ENCODE measurements at places on chromosomes 2 and 18.
A peak's percentile ranks its signal among the peaks of the same experiment; 100 is the strongest.

- no peak for DNase-seq
Measured at GRCh38 chr2:100272841-100273329, 49.4 kb downstream of the LONRF2 start.

DNA sequence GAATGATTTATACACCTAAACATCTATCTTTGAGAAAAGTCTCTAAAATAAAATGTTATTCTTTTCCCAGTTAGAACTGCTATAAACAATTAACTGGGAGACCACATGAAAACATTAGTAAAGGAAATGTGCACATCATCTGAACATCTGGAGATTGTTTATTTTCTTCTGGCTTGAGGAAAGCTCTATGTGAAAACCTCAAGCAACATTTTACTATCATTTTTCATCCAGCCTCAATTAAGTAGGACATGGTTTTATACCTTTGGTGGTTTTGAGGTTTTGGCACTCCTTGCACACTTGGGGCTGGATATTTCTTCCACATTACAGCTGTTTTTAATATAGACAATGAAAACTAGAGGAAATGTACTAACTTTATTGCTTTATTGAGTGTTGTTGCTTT lies 609.5 kb upstream of the SLC8A1 start:
- peak; percentile 18 for DNase-seq

DNA sequence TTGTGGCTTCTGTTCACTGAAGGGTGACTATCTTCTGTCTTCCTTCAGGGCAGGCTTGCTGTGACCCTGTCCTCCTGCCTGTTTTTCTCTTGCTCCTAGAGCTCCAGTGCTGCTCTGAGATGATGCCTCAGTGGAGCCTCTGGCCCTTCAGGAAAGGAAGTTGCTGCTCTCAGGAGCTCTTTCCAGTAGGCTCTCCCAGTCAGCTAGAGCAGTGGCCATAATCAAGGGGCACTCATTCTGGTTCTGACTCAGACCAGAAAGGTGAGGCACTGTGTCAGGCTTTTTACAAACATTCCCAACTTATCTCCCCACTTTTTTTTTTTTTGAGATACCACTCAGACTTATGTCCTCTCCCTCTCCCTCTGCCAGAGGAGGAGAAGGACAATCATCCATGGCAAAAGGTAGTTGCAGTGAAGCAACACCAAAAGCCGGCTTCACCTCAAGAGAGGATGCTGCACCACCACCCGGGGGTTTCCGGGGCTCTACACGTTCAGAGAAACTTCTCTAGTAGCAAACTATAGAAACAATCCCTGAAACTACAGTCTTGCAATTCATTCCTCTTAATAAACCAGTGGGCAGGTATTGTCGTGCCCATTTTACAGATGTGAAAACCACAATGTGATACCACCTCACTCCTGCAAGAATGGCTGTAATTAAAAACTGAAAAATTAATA lies 115.4 kb downstream of the ACTR3 start:
- DNase-seq = no peak

DNA sequence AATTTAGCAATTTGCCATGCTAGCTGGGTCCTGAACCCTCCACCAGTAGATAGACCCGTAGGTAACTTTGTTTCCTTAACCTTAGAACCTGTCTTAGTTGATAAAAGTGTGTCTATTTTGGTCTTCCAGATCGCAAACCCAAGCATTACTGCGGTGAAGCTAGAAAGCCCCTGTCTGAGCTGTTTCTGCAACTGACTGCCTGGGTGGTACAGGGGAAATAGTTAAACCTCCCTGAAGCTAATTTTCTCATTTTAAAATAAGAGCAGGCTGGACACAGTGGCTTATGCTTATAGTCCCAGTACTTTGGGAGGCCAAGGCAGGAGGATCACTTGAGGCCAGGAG lies 101.7 kb upstream of the MSH2 start:
- no peak for DNase-seq

- peak; percentile 14 for DNase-seq
Measured at GRCh38 chr18:57915248-57915647, 112.1 kb upstream of the ATP8B1 start.

DNA sequence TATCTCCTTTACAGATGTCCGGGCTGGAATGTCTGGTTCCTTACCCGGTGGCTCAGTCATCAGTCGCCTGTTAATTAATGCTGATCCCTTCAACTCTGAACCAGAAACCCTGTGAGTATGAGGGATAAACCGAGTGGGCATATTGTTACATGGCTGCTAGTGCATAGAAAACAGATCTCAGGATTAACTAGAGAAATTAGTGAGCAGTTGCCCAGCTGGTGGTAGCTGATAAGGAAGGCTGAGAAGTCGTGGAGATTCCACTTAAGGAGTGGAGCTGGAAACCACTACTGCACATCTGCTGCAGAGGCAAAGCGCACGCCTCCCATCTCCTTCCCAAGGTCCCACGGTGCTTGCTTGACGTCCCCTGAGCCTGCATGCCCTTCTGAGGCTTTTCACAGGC lies 97.7 kb downstream of the DGKD start:
- DNase-seq = no peak

- peak; percentile 62 for DNase-seq
Measured at GRCh38 chr18:35460736-35461161, 37.0 kb downstream of the INO80C start.

GRCh38 chr2:42795841-42796301 lies 3.5 kb upstream of the HAAO start:
- peak; percentile 66 for DNase-seq

GRCh38 chr2:25374827-25375226 lies 33.1 kb upstream of the DNMT3A start:
- no peak for DNase-seq

- DNase-seq = peak; percentile 25
Measured at GRCh38 chr2:110679337-110679707, 1.5 kb upstream of the BUB1 start.

GRCh38 chr2:360124-360523 lies 72.2 kb upstream of the ALKAL2 start:
- DNase-seq = no peak

GRCh38 chr2:238462782-238463396 lies 36.2 kb downstream of the ASB1 start:
- DNase-seq = peak; percentile 58

DNA sequence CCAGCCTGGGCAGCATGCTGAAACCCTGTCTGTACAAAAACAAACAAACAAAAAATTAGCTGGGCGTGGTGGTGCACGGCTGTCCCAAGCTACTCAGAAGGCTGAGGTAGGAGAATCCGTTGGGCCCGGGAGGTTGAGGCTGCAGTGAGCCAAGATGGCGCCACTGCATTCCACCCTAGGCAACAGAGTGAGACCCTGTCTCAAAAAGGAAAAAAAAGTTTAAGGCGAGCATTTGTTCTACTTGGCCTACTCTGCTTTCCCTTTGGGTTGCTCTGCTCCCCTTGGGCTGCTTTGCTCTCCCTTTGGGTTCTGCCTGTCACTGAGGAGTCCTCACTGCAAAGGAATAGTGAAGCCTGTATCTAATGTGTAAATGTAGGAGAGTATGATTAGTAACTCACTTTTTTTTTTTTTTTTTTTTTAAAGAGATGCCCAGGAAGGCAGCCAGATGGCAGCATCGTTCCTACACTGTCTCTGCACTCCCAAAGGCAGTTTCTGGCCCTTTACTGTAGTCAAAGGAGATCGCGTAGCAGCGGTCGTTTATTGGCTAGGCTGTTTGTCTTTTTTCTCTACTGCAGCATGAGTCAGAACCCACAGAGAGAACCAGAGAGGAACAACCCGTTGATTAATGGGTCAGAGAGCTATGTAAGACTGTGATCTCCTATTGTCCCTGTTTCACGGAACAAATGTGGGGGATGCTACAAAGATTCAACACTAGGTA lies 118.3 kb upstream of the CWC22 start:
- peak; percentile 90 for DNase-seq

DNA sequence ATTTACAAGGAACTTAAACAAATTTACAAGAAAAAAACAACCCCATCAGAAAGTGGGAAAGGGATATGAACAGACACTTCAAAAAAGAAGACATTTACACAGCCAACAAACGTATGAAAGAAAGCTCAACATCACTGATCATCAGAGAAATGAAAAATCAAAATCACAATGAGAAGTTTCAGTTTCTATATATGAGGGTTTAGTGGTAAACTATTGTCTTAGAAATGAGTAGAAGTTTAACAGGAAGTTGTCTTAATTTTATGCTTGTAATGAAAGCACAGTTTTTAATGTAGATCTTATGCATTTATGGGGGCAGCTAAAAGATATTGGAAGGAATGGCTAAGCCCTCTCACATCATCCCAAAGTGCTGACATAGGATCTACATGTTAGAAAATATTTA lies 325.4 kb downstream of the ERBB4 start:
- no peak for DNase-seq

DNA sequence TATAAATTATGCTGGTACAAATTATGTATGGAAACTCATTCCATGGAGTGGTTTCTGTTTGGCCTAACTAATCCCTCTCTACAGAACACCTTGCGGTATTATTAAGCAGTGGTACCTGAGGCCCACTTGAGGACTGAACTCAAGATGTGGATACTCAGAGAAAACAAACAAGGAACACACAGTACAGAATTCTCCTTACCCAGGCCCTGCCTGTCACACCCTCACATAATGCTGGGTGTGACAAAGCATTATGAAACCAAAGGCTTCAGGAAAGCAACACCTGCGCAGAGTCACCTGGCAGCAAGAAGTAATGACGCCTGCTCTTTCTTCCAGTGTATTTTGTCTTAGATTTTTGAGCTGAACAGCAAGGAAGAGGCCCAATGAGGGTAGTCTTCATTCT lies 264.7 kb downstream of the PAX3 start:
- DNase-seq = no peak

DNA sequence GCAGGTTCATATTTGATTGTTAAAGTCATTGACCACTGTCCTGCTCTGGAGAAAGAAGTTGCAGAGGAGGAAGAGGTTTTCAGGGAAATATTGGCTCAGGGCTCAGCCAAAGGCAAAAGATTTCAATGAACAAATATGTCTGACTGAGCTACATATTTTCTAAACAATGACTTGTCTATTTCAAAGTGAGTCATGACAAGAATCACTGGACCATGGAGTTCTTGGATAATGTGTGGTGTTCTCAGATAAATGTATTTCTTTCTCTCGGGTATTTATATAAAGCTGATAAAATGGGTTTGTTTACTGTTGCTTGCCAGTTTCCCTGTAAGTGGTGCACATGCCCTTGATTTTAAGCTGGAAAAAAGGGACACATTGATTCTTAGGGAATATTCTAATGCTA lies 34.3 kb upstream of the RMP24 start:
- DNase-seq = no peak

All from mesenchymal stem cell (in vitro differentiated cells and primary cell).